ENCODE measurements at places on chromosomes 7 and 10. TPM values are rescaled to one million over a fixed set of nuclear protein-coding genes. Genes with fewer than 3 reads are reported as not detected.

DNA sequence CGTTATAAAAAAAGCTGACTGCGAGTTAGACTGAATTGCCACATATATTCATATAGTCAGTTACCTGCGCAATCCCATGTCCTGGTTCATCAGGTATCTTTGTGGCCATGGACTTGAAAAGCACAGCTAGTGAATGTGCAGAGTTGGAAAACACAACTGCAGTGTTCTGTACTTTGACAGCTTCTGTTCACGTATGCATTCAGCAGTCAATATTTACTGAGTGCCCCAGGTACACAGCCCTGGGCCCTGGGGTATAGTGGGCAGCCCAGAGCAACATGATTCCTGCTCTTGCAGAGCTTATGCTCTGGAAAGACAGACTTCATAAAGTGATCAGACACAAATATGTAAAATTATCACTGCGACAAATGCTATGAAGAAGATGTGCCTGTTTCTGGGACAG lies 313.9 kb downstream of the PHTF2 start:
- no peak for DNase-seq

- DNase-seq = no peak
Observed at GRCh38 chr10:72417971-72418370, 63.3 kb upstream of the DNAJB12 start.

GRCh38 chr7:40474790-40475680 lies 340.2 kb downstream of the SUGCT start:
- DNase-seq = no peak

DNA sequence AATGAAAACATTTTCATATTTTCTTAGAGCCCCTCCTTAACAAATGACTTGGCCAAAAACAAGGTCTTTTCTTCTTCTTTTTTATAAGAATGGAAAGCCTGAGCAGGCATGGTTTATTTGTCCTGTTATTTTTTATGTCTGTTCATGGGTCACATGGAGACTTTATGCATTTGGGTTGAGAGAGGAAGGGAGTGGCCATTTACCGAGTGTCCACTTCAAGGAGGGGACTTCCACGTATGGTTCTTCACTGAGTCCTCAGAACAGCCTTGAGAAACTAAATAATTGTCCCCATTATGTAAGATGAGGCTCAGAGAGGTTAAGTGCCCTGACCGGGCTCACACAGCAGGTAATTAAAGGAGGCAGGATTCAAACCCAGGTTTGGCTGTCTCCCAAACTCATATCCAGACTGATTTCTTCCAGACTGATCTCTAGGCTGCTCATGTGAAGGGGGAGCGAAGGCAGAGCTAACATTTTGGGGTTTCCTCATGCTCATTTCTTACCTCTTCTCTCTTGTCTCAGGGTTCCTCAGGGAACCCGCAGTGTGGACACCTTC lies 82.2 kb downstream of the CDH23 start:
- DNase-seq = no peak

Gene PHKG1
- total RNA-seq = 0.34 TPM

Gene STEAP1
- 27.6 TPM for total RNA-seq

All from dermis blood vessel endothelial cell (primary cell).